ENCODE measurements at places on chromosomes 12 and 14. TPM values are rescaled to one million over a fixed set of nuclear protein-coding genes. Genes with fewer than 3 reads are reported as not detected.

GRCh38 chr12:32661706-32662105, 17.4 kb upstream of the DNM1L start:
- no peaks in the 10 kb centered on the region for H3K4me1 ChIP-seq
- H3K27me3 ChIP-seq = no peaks in the 10 kb centered on the region
- no peak overlapping the region for H3K4me3 ChIP-seq
- H3K36me3 ChIP-seq = no peaks in the 10 kb centered on the region

DNA sequence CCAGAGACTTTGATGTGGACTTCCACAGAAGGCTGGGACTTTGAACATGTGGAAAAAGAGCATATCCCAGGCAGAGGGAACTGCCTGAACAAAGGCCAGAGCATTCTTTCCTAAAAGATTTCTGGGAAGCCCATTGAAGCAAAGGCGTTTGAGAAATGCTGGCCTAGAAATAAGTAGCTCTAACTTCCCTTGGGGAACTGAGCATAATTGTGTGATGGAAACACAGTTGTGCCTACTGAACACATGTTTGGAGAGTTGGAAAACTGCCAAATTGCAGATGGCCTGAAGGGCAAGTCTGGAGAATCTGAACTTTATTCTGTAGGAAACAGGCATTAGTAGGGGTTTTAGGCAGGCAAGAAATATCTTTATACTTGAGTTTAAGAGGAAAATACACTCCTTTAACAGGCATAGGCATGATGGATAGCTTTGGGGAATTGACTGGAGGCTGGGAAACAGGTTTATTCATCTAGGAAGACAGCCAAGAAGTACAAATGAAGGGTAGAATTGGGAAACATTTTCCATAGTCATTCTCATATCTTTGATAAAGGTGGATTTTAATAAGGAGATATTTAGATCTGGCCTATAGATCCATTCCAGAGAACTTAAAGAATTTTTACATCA, 134.1 kb downstream of the TPH2 start:
- no peak overlapping the region for H3K27ac ChIP-seq
- DNase-seq = no peak
- no peak overlapping the region for H3K4me3 ChIP-seq
- no peaks in the 10 kb centered on the region for H3K4me1 ChIP-seq

- no peak overlapping the region for H3K4me3 ChIP-seq
- no peak overlapping the region for H3K27ac ChIP-seq
- no peaks in the 10 kb centered on the region for H3K27me3 ChIP-seq
- no peak for DNase-seq
- H3K36me3 ChIP-seq = no peaks in the 10 kb centered on the region
Observed at GRCh38 chr12:96190413-96191108, 3.6 kb upstream of the ELK3 start.

- H3K27ac ChIP-seq = peak overlapping the region; percentile 99
- peak overlapping the region; percentile 9 for H3K4me3 ChIP-seq
- H3K36me3 ChIP-seq = peaks cover 15% of the 10 kb centered on the region
- DNase-seq = no peak
- peaks cover 96% of the 10 kb centered on the region for H3K4me1 ChIP-seq
- H3K27me3 ChIP-seq = no peaks in the 10 kb centered on the region
Observed at GRCh38 chr12:53223389-53224060, 8.5 kb downstream of the RARG start.

- no peak overlapping the region for H3K4me3 ChIP-seq
- H3K27ac ChIP-seq = no peak overlapping the region
- H3K36me3 ChIP-seq = no peaks in the 10 kb centered on the region
- no peak for DNase-seq
Observed at GRCh38 chr12:16229676-16230075, 47.8 kb downstream of the SLC15A5 start.

Gene C12orf54
- total RNA-seq = not detected

Gene HHIPL1
- 0.13 TPM for total RNA-seq

DNA sequence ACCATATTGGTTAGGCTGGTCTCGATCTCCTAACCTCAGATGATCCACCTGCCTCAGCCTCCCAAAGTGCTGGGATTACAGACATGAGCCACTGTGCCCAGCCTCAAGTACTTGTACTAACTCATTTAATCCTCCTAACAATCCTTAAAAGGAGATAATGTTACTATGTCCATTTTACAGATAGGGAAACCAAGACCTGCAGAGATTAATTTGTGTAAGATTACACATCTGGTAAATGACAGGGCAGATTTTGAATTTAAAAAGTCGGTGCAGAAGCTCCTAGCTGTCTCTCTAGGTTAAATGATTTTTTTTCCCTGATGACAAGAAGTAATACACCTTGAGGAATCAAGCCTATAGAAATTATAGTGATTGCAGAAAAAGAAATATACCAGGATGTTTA, 13.7 kb upstream of the HECTD1 start:
- no peak overlapping the region for H3K27ac ChIP-seq
- H3K36me3 ChIP-seq = no peaks in the 10 kb centered on the region
- no peak overlapping the region for H3K4me3 ChIP-seq
- H3K27me3 ChIP-seq = no peaks in the 10 kb centered on the region

DNA sequence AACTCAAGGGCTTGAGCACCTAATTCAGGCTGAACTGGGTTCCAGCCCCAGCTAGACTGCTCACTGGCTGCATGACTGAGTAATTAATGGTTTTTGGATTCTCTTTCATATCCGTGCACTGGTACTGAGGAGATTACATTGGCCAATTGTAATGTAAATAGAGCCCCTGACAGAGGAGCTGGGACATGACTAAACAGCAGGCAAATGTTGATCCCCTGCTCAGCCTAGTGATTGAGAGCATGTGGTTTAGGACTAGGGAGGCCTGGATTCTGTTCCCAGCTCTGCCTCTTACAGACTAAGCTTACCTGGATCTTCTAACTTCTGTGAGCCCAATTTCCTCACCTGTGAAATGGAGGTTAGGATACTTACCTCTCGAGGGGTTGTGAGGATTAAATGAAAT, 204.3 kb downstream of the ESR2 start:
- H3K4me3 ChIP-seq = no peak overlapping the region
- H3K36me3 ChIP-seq = peaks cover 34% of the 10 kb centered on the region
- no peak for DNase-seq
- no peaks in the 10 kb centered on the region for H3K27me3 ChIP-seq
- H3K4me1 ChIP-seq = no peaks in the 10 kb centered on the region

GRCh38 chr14:68239988-68240771, 420.6 kb downstream of the RAD51B start:
- no peaks in the 10 kb centered on the region for H3K27me3 ChIP-seq
- DNase-seq = no peak
- H3K4me1 ChIP-seq = peaks cover 44% of the 10 kb centered on the region
- H3K36me3 ChIP-seq = no peaks in the 10 kb centered on the region
- H3K4me3 ChIP-seq = no peak overlapping the region
- H3K27ac ChIP-seq = peak overlapping the region; percentile 39

- DNase-seq = no peak
- H3K36me3 ChIP-seq = no peaks in the 10 kb centered on the region
- no peak overlapping the region for H3K27ac ChIP-seq
- H3K4me1 ChIP-seq = no peaks in the 10 kb centered on the region
Observed at GRCh38 chr14:83556746-83557453, 1973.0 kb upstream of the FLRT2 start.

GRCh38 chr14:53327716-53328115, 174.6 kb upstream of the DDHD1 start:
- no peaks in the 10 kb centered on the region for H3K36me3 ChIP-seq
- no peaks in the 10 kb centered on the region for H3K4me1 ChIP-seq
- no peaks in the 10 kb centered on the region for H3K27me3 ChIP-seq
- no peak overlapping the region for H3K27ac ChIP-seq
- H3K4me3 ChIP-seq = no peak overlapping the region

Gene NTN4
- 7.2 TPM for total RNA-seq

- H3K4me1 ChIP-seq = no peaks in the 10 kb centered on the region
- no peaks in the 10 kb centered on the region for H3K27me3 ChIP-seq
- DNase-seq = no peak
- H3K4me3 ChIP-seq = no peak overlapping the region
- H3K27ac ChIP-seq = no peak overlapping the region
- no peaks in the 10 kb centered on the region for H3K36me3 ChIP-seq
Observed at GRCh38 chr12:72888693-72889092, 616.5 kb downstream of the TRHDE start.

Gene INHBC
- not detected for total RNA-seq

GRCh38 chr12:113863455-113863845, 102.7 kb downstream of the RBM19 start:
- no peak overlapping the region for H3K4me3 ChIP-seq
- DNase-seq = no peak
- H3K4me1 ChIP-seq = peaks cover 10% of the 10 kb centered on the region

DNA sequence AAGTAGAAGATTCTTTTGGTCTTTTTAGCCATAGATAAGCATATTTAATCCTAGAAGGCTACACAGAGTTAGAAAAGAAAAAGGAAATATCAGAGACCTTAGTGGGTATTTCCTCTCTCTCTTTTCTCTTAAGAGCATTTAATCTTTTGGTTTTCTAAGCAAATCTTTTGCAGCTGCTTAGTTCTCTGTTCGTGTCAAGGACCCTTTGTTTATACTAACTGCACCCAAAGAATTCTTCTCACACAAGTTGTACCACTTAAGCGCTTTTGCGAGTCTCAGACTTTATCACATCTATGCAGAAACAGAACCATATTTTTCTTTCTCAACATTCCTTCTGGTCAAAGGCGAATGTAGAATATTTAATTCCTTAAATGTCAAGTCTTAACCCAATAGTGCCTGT, 17.9 kb upstream of the NID2 start:
- no peaks in the 10 kb centered on the region for H3K36me3 ChIP-seq
- H3K27me3 ChIP-seq = no peaks in the 10 kb centered on the region
- H3K4me3 ChIP-seq = no peak overlapping the region
- H3K4me1 ChIP-seq = no peaks in the 10 kb centered on the region

GRCh38 chr12:51390891-51391282, 319 bp downstream of the GALNT6 start:
- H3K27ac ChIP-seq = peak overlapping the region; percentile 54
- DNase-seq = peak; percentile 74
- peaks cover 4% of the 10 kb centered on the region for H3K27me3 ChIP-seq
- H3K36me3 ChIP-seq = no peaks in the 10 kb centered on the region
- peak overlapping the region; percentile 75 for H3K4me3 ChIP-seq

- H3K27ac ChIP-seq = peak overlapping the region; percentile 94
- no peaks in the 10 kb centered on the region for H3K27me3 ChIP-seq
- DNase-seq = peak; percentile 90
- peak overlapping the region; percentile 76 for H3K4me3 ChIP-seq
Observed at GRCh38 chr12:55830601-55831446, 1.4 kb upstream of the DNAJC14 start.

Gene SLC35F4
- total RNA-seq = not detected

Gene ADAM21
- not detected for total RNA-seq

GRCh38 chr12:5921966-5922899, 22.8 kb downstream of the ANO2 start:
- H3K27ac ChIP-seq = no peak overlapping the region
- H3K4me3 ChIP-seq = no peak overlapping the region
- H3K4me1 ChIP-seq = no peaks in the 10 kb centered on the region
- no peak for DNase-seq
- H3K27me3 ChIP-seq = no peaks in the 10 kb centered on the region

GRCh38 chr12:3117591-3118015, 40.4 kb downstream of the TSPAN9 start:
- peak overlapping the region; percentile 46 for H3K27ac ChIP-seq
- H3K4me3 ChIP-seq = no peak overlapping the region
- peaks cover 34% of the 10 kb centered on the region for H3K4me1 ChIP-seq
- H3K36me3 ChIP-seq = peaks cover 12% of the 10 kb centered on the region

Gene CD69
- total RNA-seq = 1.4 TPM

- H3K4me3 ChIP-seq = no peak overlapping the region
- H3K27me3 ChIP-seq = no peaks in the 10 kb centered on the region
- no peak overlapping the region for H3K27ac ChIP-seq
- no peak for DNase-seq
- peaks cover 16% of the 10 kb centered on the region for H3K4me1 ChIP-seq
Observed at GRCh38 chr12:40033242-40033630, 72.6 kb downstream of the SLC2A13 start.

Gene ACACB
- 90.8 TPM for total RNA-seq

Gene TTC6
- 1.4 TPM for total RNA-seq

Gene B4GALNT3
- 66.2 TPM for total RNA-seq

Gene AICDA
- not detected for total RNA-seq
